ENCODE measurements at places on chromosomes 11 and 22.

DNA sequence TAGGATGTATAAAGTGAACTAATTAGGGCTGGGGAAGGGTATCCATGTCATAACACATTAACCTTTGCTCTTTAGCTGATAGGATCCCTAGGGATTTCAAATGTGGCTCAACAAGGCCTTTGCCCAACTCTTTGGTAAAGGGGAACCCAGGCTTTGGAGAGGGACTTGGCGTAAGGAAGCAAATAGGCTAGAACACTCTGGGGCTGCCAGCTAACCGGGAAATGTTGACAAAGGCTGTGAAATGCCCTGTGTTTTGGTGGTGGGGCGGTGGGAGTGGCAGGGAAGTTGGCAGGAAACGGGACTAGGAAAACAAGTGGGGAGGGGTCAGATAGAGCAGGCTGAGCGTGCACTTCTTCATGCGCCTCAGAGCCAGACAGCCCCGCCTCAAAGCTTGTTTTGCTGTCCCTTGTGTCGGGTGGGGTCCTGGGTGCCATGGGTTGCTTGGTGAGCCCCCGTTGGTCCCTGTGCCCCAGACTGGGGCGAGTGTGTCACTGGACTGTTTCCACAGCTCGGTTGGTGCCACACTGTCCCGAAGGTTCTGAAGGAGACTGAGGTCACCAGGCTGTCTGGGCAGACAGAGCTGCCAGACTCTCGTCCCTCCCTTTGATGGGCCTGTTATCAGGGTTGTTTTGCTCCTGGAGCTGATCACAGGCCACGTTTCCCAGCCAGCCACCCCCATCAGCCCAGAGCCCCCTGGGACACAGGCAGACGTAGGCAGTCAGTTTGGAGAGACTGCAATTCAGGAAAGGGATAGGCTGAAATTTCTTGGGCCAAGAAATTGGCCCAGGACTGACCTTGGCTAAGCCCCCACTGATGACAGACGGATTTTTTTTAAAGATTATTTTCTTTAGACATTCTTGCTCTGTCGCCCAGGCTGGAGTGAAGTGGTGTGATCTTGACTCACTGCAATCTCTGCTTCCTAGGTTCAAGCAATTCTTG, 19.6 kb downstream of the KCTD21 start:
- no peak for DNase-seq

- no peak for DNase-seq
Observed at GRCh38 chr11:44631831-44632230, 66.4 kb downstream of the CD82 start.

- no peak for DNase-seq
Observed at GRCh38 chr22:37982938-37983859, 1.2 kb downstream of the SOX10 start.

GRCh38 chr22:40818192-40818746, 877 bp downstream of the SLC25A17 start:
- DNase-seq, result no peak

DNA sequence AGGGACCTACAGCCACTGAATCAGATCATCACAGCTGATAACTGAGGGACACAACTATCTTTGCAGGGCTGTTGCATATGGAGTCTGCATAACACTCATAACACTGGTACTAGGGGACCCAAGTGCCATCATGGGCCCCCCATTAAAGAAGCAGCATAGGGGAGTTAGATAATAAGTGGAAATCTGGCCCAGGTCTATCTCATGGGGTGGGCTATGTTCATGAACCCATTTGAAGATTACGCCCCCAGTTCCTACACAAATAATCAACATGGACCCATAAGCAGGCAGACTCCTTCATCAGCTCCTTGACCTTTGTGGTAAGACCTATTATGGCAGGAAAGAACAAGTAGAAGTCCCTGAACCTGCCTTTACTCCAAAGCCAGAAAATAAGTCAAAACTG, 48.8 kb downstream of the ASCL2 start:
- DNase-seq, result no peak

DNA sequence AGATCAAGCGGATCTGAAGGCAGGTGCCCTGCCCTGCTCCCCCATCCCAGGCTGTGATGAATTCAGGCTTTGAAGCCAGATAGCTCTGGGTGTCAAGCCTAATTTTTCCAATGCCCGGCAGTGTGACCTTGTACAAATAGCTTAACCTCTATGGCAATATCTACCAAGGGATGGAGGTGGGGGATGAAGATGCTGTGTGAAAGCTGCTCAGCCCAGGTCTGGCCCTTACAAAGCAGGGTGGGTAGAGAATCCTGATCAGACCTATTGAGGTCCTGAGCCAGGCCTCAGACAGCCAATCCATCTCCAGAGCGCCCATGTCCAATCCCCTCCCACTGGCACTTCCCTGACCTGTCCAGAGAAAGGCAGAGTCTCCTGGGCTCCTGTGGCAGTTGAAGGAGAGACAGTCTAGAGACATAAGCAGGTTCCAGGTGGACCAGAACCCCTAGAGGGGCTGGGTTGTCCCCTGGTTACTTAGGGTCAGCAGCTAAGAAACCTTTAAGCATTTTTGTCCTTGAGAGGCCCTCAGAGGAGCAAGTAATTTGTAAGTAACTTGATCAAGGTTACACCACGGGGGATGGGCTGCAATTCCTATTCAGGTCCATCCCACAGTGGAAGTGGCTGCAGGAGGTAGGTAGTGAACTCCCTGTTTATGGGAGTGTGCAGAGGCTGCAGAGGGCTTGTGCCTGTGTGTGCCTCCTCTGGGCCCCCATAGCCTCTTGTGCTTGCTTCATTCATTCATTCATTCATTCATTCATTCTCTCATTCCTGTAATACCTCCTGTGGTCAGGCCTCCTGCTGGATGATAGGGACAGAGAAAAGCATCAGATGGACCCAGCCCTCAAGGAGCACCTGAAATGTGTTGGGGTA, 10.4 kb downstream of the P2RY2 start:
- no peak for DNase-seq

GRCh38 chr22:32533265-32534111, 58.9 kb downstream of the FBXO7 start:
- no peak for DNase-seq

DNA sequence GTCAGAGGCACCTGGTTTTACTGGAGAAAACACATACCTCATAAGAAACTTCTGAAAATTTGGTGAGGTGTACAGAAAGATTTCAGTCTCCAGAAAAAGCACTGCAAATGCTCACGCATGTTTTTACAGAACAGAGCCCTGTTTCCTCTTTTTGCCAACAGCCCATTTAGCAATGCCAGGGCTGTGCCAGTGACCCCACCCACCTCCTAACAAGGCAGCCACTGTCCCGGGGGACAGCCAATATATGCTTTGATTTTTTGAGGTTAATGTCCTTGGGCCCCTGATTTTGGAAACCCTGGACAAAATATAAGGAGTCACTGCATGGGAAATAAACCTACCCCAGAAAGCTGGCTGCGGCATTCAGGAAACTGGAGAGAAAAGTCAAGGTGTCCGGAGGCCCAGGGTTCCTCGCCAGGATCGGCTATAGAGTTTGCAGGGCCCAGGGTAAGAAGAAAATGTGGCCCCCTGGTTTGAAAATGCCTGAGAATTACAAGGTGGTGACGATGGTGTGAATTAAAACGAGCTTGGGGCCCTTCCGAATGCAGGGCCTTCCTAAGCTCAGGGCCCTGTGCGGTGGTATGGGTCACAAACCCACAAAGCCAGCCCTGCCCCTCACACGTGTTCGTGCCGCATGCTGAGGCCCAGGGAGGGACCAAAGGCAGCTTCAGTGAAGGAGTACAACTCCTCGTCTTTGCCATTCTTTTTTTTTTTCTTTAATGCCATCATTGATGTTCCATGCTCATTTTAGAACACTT, 71.1 kb upstream of the WNT7B start:
- no peak for DNase-seq

DNA sequence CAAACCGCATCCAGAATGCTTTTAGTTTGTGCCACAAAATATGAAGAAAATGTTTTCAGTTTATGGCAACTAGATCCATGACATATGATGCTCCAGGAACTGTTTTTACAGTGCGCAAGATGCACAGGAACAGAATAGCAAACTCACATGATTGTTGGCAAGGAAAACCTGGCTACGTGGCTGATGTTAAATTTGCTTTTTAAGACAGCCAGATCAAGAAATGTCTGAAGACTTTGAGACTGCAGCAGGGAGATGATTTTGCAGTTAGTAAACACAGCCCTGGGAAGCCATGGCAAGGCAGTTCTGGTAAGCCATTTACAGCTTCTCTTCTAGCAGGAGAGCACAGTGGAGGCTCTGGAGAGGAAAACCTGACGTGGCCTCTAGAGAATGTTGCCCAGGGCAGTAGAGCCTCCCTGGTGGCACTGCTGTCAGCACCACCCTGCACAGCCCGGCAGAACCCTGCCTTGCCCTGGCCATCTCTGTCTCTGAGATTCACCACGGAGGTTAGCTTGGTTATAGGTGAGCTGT, 69.8 kb upstream of the TNRC6B start:
- DNase-seq, result no peak

GRCh38 chr11:92662601-92663360, 306.7 kb upstream of the MTNR1B start:
- DNase-seq, result no peak

DNA sequence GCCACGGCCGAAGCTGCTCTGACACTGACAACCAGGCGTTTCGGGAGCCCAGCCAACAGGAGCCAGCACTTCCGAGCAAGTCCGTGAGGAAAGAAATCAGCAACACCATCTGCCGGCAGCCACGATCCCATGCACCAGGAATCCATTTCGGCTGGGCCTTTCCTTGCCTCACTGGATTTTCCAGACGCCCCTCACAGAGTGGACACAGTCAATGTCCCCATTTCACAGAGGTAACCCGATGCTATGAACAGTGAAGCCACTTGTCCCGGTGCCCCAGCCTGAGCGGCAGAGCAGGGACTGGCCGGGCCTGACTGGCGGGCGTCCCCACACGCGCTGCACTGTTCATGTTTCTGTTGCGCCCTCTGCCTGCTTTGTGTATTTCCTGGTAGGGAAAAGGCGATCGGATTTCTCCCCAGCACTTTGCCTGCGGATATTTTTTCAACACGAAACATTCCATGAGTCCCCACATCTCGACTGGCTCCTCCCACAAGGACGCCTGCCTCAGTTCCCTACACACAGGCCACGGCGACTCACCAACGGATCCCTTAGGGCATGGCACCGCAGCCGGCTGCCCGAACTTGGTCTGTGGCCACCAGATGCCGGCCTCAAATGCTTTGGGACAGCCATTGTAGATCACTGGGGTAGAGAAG, 55.3 kb downstream of the TRMU start:
- no peak for DNase-seq

DNA sequence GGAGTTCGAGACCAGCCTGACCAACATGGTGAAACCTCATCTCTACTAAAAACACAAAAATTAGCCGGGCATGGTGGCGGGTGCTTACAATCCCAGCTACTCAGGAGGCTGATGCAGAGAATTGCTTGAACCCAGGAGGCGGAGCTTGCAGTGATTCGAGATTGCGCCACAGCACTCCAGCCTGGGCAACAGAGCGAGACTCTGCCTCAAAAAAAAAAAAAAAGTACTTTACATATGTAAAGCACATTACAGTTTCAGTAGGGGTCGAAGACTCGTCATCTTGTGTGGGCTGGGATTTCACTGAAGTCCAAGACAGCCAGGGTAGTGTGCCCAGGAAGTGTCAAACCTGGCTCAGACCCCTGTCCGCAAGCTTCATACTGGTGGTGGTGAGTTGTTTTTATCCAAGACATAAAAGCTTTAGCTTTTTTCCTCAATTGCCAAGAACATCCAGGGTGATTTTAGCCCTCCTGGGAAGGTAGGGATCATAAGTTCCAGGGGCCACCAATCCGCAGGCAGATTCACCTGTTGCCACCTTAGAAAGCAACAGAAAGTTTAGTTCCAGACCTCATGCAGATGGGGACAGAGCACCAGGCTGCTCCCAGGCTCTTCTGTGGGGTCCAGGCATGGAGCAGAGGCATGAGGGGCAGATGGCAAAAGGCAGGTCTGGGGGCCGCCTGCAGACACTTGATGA, 21.6 kb upstream of the ADORA2A start:
- DNase-seq, result no peak

- DNase-seq, result no peak
Observed at GRCh38 chr22:43015677-43016042, 711 bp upstream of the PACSIN2 start.

DNA sequence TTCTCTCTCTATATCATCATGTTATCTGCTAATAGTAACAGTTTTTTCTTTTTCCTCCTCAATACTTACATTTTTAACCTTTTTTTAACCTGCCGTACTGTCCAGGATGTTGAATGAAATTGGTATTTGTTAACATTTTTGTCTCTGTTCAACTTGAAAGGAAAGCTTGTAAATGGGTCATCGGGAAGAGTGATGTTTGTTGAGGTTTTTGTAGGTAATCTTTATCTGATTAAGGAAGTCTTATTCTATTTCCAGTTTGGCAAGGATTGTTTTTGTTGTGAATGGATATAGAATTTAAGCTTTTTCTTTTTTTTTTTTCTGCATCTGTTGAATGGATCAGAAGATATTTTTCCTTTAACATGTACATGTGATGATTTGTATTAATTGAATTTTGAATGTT, 8.1 kb upstream of the NNMT start:
- DNase-seq, result no peak

DNA sequence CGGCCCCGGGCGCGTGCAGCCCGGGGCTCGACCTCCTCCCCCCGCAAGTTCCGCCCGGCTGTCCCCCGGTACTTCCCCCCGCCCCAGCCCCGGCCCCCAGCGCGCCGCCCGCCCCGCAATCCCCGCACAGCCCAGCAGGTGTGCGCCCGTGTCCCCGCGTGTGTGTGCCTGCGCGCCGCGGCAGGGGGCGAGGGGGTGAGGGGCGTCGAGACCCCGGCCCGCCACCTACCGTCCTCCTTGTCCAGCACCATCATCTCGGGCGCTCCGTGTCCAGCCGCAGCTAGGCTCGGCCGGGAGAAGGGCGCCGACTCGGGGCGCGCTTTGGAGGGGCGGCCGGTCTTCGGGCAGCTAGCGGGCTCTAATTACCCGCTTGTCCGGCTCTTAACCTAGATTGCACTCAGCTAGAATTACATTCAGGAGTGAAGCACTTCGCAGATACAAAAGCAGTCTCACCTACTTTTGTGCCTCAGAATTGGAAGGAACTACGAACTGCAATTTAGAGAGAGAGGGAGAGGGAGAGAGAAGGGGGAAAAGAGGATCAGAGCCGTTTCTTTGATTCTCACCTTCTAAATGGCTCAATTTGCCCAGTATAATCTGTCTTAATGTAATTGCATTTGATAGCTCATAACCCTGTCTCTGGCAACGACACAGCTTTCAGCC, 439 bp downstream of the LMO1 start:
- no peak for DNase-seq

DNA sequence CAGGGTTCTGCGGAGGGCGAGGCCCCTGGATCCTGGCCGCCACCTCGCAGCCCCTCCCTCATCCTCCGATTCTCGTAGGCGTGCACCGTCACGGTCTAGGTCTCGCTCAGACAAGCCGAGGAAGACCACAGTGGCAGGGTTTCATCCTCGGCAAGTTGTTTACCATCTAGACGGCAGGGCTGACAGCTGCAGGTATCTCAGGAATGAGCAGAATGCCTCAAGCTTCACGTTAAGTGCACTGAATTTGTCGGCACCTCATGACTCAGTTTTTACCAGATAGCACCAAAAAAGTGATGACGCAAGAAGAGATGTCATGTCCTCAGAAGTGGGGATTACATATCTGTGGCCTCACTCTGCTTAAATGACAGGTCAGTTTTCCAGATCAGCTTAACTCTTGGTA, 35.1 kb downstream of the WT1 start:
- DNase-seq, result no peak
